Stimulated activated CD4-positive, alpha-beta T cell treated with anti-CD3 and anti-CD28 coated beads, Interleukin-12 subunit alpha, Interleukin-12 subunit beta, amount 100 ng/mL, for 24 hours (primary cell): ENCODE measurements at places on chromosomes 16 and 17.

GRCh38 chr16:1884155-1884760 is 12.3 kb upstream of the MEIOB start:
- no peak for DNase-seq

DNA sequence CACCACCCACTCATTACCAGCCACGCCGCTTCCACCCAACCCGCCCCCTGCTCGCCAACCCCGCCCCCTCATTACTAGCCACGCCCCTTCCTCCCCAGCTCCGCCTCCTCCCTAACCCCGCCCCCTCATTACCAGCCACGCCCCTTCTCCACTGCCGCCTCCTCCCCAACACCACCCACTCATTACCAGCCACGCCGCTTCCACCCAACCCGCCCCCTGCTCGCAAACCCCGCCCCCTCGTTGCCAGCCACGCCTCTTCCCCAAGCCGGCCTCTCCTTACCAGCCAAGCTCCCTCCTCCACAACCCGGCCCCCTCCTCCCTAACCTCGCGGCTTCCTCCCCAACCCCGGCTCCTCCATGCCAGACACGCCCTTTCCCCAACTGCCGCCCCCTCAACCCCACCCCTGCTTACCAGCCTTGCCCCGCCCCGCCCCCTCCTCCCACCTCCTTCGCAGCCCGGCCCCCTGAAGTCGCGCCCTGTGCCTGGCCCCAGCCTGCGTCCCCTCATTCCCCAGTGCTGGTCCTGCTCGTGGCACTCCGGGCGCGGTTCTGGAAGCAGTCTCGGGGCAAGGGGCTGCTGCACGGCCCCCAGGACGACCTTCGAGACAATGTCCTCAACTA is 7.3 kb downstream of the SLC22A31 start:
- DNase-seq: peak; percentile 55

DNA sequence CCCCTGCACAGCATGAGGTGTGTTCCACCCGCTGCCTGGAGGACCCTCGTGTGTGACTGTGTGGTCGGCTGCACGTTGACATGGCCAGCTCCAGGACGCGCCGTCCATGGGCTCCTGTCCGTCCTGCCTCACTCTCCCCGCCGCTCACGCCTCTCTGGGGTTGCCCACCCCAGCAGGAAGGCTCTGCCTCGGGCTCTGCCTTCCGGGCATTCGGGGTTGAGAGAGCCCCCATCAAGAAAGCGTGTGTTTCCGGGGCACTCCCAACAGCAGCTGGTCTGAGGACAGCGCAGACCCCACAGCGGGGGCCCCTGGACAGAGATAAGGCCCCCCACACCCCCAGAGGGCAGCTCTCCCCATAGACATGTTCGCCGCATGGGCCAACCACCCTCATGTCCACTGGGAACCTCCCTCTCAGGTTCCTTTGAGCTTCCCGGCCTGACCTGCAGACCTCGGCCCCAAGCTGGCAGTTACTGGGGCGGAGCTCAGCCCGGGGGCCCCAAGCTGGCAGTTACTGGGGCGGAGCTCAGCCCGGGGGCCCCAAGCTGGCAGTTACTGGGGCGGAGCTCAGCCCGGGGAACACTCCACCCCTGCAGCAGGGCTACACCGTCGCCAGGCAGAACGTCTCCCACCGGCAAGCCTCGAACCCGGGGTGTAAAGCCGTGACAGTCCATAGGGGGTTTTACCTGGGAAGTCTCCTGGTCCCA is 8.4 kb upstream of the PIEZO1 start:
- no peak for DNase-seq

DNA sequence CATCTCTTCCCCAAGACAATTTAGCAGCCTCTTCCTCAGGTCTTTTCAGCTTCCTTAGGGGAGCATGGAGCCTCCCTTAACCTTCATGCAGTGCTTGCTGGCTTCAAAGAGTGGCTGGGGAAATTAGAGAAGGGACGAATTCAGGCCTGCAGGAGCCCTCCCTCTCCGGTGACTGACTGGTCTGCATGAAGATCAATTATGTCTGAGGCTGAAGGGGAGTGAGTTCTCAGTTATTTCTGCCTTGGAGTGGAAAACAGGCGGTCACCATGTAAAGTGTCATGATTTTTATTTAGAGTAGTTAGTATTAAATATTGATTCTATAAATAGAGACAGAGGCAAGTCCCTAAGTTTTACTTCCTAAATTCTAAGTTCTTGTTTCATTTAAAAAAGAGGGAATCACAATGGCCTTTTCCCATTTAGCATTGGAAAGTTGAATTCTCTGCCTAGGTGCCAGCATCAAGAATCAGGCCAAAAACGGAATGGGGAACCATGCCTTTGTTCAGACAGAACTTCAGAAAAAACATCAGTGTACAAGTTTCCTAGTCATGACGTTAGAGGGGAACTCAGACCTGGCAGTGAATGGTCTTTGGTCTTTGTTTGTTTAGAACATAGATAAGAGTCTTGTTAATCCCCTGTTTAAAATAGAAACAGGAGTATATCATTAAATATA is 4.4 kb downstream of the GABARAPL2 start:
- DNase-seq: no peak

GRCh38 chr16:81861503-81861902 is 82.4 kb downstream of the PLCG2 start:
- no peak for DNase-seq

DNA sequence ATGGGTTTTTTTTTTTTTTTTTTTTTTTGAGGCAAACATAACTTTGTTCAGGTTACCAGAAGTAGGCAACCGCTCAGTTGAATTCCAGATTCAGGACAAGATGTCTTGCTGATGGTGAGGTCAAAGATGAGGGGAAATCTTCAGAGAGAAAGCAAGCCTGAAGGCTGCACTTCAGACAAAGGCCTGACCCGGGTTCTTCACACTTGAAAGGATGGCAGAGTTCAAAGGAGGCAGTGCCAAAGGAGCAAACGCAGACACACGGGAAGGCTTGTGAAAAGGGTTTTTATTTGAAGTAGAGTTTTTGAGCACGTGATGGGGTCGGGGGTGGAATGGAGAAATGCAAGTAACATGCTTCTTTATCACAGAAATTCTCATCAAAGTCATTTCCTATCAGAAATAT is 960.2 kb upstream of the EEF2KMT start:
- no peak for DNase-seq

DNA sequence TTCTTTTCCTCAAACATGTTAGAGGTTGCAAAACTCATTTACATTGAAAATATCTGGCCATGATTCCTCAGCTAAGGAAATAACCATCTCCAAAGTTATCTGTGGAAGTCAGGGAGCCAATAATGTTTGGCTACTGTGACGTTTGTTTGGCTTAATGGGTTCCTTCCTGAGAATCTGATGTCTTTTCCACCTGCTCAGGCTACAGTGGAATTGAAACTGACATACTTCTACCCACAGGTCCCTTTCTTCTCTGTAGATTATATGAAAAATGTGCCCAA is 221.1 kb upstream of the XYLT1 start:
- DNase-seq: no peak

- DNase-seq: no peak
These were observed 8.9 kb downstream of the GNGT2 start for GRCh38 chr17:49201481-49201927.

- no peak for DNase-seq
These were observed 255.6 kb downstream of the HS3ST3A1 start for GRCh38 chr17:13346081-13346533.

DNA sequence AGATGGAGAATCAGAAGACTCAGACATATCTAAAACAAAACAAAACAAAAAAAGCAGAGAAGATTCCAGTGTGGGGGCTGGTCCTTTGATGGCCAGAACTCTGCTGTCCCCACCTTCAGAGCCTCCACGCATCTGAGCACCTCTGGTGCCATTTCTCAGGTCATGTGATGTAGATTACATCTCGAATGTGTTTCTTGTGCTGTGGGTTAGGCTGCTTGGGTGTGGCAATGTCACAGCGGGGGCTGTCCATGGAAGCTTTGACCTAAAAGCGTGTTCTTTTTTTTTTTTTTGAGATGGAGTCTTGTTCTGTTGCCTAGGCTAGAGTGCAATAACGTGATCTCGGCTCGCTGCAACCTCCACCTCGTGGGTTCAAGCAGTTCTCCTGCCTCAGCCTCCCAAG is 51.2 kb downstream of the PLD6 start:
- no peak for DNase-seq

- no peak for DNase-seq
These were observed 27.7 kb downstream of the CLUH start for GRCh38 chr17:2683912-2684311.

DNA sequence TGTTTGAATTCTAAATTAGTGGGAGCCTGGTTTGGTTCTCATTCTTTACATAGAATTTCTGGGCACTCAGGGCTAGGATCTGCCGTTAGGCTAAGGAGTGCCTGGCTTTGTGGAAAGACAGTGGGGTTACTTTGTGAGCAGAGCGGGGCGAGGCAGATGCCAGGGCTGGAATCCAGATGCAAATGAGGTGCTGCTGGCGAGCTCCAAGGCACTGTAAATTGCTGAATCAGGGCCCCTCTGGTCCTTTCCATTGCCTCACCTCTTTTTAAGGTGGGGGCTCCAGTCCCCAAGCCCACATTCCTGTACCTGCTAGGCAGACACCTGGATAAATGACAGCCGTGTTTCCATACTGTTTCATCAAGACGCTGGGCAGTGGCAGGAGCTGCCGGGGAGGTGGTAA is 33.8 kb downstream of the PIPOX start:
- DNase-seq: no peak

GRCh38 chr17:27603880-27604794 is 26.9 kb upstream of the LGALS9 start:
- no peak for DNase-seq

DNA sequence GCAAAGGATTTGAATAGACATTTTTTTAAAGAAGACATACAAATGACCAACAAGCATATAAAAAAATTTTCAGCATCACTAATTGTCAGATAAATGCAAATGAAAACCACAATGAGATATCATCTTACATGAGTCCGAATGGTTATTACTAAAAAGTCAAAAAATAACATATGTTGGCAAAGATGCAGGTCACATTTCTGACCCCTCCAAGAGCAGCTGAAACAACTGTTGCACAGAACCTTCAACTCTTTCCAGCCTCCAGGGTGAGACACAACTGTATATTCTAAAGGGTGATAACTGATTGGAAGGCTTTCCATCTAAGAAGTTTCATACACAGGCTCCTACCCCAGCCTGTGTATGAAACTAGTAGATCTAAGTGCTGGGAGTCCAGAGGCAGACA is 51.9 kb downstream of the SLFN5 start:
- DNase-seq: no peak

DNA sequence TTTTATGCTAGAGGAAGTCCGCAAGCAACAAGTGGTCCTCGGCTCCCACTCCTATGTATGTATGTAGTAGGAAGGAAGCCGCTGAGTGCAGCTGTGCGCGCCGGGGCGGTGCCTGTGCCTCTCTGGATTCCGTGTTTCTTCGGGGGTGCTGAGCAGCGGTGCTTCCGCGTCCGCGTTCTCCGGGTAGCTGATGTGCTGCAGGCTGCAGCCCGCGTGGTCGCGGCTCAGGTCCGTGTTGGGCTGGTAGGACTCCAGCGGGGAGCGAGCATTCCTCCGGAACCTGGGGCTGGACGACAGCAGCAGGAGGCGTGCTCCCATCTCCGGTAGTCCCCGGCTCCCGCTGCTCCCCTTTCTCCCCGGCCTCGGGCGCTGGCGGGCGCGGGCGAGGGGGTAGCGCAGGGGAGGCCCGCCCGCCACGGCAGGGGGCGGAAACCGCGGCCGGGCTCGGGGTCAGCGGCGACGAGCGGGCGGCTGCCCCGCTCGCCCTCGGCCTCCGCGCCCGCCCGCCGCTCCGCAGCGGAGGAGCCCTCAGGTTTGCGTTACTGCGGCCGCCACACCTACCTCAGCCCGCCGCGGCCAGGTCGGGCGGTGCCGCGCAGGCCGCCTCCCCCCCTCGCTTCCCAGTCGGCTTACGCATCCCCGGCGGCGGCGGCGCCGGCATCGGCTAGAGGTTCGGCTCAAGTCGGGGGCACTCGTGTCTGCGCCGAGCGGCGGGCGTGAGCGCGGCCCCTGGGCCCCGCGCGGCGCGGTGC is 487 bp downstream of the C17orf67 start:
- DNase-seq: peak; percentile 46

DNA sequence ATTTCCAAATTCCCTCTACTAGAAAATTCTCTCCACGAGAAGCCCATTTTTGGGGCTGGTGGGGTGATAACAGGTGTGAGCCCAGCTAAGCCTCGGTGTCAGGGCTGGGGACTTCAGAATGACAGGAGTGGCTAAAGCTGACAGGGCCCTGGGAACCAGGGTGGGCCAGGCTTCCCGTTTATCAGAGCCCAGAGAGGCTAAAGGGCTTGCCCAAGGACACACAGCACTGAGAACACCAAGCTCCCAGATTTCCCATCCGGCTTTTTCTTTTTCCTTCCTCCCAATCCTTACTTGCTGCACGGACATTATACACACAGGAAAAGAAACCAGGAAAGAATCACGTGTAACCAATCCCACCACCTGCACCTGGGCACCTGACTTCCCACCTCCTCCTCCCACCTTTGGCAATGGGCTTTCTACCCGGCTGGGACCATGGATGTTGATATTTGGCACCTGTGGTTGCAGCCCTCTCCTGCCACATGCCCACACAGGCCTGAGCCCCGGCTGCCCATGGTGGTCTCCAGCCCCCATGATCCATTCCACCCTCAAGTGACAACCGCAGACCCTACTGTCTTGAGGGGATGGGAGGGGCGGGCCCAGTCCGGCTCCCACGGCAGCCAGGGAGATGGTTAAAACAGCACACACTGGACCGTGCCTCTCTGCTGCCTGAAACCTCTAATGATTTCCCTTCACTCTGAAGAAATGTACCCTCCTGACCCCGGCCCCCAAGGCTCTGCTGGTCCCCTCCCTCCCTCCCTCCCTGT is 78.9 kb downstream of the ENGASE start:
- no peak for DNase-seq

DNA sequence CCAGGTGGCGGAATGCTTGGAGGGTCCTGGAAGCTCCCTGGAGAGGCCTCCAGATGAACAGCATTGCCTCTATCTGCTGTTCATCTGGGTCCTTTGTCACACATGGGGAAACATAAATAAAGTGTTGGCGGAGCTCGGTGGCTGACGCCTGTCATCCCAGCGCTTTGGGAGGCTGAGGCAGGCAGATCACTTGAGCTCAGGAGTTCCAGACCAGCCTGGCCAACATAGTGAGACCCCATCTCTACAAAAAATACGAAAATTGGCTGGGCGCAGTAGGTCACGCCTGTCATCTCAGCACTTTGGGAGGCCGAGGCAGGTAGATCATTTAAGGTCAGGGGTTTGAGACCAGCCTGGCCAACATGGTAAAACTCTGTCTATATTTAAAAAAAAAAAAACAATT is 2.2 kb downstream of the MYADML2 start:
- no peak for DNase-seq

DNA sequence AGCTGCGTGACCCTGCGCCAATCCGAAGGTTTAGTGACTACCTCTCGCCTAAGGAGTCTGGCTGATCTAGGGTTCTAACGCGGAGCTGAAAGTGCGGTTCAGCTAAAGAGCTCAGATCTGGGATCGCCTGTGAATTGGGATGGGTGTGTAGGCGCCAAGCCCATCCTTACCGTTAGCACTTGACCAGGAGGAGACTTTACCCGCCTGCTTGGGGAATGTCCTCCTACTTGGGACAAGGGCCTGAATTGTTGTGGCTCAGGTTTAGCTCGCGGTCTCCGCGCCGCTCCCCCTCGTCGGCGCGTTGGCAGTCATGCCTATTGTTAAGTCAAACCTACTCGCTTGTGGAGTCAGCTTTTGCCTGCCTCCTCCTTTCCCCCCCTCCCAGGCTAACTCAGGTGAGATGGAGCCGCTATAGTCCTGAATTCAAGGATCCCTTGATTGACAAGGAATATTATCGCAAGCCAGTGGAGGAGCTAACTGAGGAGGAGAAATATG is 480 bp downstream of the MRPS7 start:
- DNase-seq: no peak

- no peak for DNase-seq
These were observed 2.8 kb upstream of the ABCA8 start for GRCh38 chr17:68957944-68958343.
